ENCODE measurements at places on chromosomes 13 and 19.
A peak's percentile ranks its signal among the peaks of the same experiment; 100 is the strongest.

GRCh38 chr13:74103970-74104555 is 30.1 kb downstream of the KLF12 start:
- DNase-seq, result no peak

- no peak for DNase-seq
Observed at GRCh38 chr19:40754611-40755247, 3.7 kb downstream of the SNRPA start.

GRCh38 chr19:52823676-52824075 is 2.2 kb upstream of the ZNF28 start:
- no peak for DNase-seq

DNA sequence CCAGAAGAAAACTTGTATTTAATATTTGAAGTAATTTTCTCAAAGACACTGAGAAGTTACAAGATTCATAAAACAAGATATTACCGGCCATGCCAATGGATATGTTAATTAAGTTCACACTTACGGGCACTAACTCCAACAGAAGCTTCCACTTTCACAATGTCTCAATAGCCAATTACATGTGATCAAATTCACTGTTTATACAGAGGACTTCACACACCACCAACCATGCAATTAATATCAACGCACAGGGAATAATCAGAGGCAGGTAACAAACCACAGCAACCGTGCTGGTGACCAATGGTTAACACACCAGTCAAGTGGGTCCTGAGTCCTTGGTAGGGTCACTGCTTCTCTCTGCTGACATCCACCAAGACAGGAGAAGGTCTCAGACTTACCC is 5.9 kb upstream of the ACOD1 start:
- DNase-seq, result no peak

DNA sequence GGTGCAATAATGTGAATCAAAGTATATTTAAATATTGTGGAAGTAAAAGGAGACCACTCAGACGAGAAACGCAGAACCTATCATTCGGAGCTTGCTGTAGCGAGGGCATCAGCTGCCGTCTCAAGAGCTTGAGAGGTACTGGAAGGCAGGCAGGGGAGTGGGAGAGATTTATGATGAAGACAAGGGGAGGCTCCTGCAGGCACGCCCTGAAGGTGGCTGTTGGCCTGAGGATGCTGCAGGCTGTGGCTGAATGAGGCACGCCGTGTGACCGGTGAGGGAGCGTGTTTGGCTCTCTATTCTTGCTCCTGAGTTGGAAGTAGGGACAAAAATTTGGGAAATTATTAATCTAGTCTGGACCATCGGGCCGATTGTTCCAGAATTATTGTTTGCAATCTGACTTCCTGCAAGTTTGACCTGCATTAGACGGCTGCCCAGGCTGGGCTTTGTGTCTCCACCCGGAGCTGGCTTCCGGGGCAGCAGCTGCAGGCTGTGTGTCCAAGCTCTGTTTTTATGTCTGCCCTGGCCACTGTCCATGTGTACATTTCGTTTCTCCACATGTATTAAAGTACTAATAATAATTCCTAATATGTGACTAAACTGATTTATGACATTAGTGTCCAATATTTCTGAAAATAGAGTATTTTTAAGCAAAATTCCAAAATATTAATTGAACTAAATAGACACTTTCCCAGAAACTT is 91.1 kb upstream of the ANKRD10 start:
- DNase-seq, result no peak

DNA sequence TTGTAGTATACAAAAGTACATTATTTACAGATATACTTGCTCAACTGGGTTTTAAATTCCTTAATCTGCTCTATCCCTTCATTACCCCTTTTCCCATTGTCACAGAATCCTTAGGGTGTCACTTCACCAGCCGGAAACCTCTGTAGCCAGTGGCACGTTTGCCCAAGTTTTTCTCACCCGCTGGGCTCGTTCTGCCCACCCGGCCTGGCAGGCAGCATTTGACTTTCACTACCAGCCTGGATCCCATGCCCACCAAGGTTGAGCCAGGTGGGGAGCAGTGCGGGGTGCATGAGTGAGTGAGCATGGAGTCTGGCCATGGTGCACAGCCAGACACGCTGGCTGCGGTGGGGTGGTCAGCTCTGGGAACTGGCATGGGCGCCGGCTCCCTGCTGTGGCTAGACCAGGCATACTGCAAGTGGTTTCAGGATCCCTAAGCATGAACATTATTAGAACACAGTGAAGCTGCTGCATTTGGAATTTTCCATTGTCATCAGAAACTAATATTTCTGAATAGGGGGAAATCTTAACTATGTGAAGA is 98.3 kb downstream of the NALCN start:
- DNase-seq, result no peak

DNA sequence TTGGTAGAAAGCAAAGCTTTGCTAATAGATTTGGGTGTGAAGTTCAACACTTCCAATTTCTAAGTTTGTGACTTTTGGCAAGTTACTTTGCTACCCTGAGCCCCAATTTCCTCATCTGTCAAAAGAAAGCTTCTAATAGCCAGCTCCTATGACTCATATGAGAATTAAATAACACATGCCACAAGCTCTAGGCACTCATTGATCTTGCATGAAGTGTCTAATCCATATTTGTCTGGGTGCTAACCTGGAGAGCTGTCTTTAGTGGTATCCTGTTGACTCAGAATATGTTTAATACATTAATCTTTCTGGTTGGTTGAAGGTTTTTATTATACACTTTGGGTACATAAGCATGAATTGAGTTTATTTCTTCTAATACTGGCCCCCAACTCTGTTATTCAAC is 188.8 kb downstream of the POSTN start:
- no peak for DNase-seq

- DNase-seq, result no peak
Observed at GRCh38 chr19:3945838-3946237, 13.0 kb downstream of the NMRK2 start.

- no peak for DNase-seq
Observed at GRCh38 chr13:40476175-40476958, 190.1 kb downstream of the FOXO1 start.

- DNase-seq, result no peak
Observed at GRCh38 chr13:44157606-44158005, 216.0 kb upstream of the SERP2 start.

DNA sequence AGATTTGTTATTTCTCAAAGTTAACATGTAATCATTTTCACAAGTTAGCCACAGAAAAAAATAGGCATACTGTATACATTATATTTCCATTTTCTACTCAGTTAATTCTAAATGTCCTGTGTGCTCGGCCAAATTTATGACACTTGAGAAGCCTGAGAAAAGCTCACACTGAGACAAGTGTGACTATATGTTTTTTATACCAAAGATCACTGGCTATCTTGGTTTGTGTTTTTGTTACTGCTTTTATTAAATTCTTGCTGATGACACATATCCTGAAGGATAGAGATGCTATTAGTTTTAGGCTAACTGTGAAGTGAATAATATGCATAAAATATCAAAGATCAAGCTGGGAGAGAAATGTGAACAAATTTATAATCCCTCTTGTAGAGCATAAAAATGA is 49.3 kb upstream of the IL17D start:
- no peak for DNase-seq

DNA sequence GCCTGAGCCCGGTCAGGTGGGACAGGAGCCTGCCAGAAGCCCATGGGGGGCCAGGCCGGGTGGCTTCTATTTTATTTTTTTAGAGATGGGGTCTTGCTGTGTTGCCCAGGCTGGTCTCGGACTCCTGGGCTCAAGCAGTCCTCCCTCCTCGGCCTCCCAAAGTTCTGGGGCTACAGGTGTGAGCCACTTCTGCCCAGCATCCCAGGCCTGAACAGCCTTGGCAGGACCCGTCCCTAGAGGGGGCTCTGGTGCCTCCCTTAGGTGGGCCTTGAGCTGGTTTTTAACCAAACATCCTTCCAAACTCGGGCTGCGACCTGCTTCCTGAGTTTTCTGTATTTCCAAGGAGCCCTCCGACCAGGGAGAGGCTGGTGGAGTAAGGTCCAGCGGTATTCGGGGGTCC is 10.5 kb downstream of the COMP start:
- no peak for DNase-seq

DNA sequence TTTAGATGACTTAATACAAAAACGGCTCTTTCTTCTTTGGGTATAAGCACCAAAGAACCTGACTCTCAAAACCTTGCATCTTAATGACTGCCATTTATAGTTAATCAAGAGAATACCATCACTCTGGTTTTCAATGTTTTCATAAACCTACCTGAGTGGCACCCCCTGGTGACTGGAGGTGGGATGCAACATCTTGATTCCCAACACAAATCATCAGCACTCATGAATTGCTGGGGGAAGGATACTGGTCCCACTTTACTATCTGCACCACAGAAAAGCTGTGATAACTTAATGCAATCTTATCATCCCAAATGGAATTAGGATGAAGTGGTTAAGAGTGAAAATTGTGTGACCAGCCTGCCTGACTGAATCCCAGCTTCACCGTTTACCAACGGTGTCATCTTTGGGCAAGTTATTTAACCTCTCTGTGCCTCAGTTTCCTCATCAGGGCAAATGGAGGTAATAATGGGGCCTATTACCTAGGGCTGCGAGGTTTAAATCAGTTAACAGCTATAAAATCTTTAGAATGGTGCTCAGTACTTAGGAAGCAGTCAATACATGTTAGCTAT is 366.4 kb downstream of the KLF12 start:
- DNase-seq, result no peak

GRCh38 chr19:46480415-46480814 is 9.1 kb upstream of the PNMA8A start:
- no peak for DNase-seq

DNA sequence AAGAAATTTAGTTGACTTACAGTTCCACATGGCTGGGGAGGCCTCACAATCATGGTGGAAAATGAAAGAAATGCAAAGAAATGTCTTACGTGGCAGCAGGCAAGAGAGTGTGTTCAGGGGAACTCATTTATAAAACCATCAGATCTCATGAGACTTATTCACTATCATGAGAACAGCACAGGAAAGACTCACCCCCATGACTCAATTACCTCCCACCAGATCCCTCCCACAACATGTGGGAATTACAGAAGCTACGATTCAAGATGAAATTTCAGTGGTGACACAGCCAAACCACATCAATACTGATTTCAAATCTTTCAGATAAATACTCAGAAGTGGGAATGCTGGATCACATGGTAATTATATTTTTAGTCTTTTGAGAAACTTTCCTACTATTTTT is 1357.9 kb downstream of the SLITRK5 start:
- DNase-seq, result no peak

DNA sequence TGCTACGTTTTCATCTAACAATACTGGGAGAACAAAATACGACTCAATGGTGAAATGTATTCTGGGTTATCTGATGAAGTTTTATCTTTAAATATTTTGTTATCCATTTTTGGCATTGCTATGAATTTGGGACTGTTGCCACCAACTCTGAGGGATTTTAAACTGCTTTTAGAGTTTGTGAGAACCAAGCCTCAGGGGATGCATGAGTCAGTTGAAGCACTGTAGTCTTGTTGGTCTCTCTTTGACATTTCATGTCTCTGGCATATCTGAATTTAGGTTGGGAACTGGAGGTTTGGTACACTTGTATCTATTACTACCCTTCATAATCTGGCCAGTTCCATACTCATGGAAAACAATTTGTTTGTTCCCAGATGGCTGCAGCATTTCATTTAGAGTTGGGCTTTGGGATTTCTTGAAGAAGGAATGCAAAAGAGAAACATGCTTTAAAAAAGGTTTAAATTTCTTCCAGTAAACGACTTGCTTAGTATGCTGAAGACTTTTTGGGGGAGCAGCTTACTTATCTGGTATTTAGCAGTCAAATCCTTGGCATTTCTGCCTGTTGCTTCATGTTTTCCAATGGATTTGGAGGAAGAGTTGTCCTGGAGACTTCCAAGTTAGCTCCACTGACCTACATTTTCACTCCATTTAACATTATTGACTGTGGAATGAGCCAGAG is 28.9 kb downstream of the ARHGEF7 start:
- no peak for DNase-seq

DNA sequence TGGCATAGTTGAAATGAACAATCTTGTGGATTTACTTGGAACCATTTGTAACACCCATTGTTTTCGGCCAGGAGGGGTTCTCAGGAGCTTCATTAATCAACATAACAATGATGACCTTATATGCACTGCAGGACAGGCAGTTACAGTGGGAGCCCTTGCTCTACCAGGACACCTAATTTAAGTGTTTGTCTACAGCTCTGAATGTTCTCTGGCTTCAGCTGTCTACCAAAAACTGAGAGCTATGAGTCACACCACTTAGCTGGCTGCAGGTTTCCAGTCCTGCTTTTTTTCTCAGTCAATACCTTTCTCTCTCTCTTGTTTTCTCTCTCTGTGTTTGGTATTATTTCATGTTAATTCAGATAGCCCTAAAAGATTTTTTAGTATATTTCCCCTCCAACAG is 105.4 kb upstream of the MBNL2 start:
- peak; percentile 48 for DNase-seq

DNA sequence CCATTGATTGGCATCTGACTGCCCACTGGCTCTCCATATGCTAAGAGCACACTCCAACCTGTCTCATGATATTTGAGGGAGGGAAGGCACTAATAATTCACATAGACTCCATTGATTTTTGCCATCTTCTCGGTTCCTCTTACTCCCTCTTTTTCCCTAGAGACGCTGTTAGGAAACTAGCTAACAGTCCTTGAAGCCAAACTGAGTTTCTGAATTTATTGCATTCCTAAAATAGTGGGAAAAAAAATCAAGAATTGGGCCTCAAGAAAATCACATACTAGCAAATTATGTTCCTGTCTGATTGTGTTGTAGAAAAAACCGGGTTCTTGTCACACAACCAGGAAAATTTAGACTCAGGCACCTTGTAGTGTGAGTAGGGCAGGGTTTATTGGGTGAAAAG is 86.4 kb upstream of the SLC7A1 start:
- DNase-seq, result no peak

DNA sequence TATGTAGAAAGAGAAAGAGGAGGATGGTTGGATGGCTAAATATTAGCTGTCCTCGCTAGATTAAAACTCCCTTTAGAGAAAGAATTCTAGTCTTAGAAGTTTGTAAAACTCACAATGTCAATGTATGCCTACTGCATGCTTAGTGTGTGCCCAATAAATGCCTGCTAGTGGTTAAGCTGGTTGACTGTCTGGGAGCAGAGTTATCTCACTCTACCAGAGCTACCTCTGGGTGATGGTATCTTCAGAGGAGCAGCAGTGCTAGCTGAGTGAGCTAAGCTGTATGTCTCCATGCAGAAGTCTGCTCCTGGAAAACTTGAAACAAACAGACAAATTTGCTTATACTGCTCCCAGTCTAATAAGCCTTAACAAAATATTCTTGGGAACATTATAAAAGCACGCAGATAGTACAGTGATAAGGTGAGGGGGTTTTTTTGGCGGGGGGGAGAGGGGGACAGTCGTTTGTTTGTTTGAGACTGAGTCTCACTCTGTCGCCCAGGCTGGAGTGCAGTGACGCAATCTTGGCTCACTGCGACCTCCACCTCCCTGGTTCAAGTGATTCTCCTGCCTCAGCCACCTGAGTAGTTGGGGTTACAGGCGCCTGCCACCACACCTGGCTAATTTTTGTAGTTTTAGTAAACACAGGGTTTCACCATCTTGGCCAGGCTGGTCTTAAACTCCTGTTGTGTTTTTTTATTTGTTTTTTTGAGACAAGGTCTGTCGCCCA is 202.8 kb upstream of the TSC22D1 start:
- DNase-seq, result no peak

All from NCI-H2029 (cell line).